NCI-H1694 (cell line): ENCODE measurements at places on chromosomes 11 and 22.

DNA sequence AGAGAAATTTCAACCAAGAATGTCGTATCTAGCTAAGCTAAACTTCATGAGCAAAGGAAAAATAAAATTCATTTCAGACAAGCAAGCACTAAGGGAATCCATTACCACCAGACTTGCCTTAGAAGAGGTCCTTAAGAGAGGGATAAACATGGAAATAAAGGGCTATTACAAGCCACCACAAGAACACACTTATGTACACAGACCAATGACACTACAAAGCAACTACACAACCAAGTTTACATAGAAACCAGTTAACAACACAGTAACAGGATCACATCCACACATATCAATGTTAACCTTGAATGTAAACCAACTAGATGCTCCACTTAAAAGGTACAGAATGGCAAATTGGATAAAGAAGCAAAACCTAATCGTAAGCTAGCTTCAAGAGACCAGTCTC lies 38.0 kb downstream of the TMEM123 start:
- no peak for DNase-seq

DNA sequence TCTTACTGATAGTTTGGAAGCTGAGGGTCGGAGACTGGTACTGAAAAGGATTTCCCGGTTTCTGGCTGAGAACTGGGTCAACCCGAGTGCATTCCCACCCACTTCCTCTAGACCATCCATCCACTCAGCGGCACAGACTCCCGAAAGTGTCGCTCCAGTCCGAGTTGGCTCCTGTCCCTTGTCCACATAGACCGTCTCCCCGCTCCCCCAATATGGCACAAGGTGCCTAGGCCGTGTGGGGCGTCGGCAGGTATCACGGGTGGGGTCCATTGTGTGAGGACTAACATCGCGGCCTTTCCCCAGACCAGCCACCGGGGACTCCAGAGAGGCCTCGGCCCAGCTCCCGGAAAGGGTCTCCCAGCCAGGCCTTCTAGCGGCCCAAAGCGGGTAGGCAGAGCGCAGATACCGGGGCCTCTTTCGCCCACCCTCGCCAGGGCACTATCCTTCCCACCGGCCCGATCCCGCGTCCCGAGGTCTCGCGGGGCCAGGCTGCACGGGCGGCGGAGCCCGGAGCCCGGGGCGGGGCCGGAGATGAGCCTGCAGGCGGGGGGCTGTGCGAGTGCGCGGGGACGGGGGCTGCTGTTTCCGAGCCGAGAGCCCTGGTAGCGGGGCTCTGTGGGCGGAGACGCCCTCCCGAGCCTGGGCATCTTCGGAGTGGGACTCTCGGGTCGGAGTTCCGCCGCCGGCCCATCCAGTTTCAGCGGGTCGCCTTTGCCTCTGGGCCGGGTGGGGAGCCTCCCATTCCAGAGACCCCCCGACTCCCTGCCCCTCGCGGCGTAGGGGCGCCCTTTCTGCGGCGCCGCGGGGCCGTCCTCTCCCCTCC lies 21.1 kb downstream of the SERPINH1 start:
- DNase-seq = peak; percentile 42

DNA sequence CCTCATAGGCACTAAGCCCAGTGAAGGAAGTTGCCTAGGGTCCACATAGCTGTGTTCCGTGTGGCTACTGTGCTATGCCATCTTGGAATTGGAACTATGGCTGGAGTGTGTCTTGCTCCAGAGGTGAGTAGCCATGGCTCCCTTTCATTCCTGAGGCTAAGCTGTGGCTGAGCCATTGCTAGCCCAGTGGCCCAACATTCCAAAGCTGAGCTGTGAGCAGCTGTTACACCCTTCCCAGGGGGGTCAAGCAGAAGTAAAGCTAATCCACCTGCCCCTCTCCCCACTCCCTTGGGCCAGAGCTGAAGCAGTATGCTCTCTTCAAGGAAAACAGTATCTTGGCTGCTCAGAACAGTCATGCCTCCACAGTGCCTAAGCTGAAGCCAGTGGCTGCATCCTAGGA lies 51.1 kb downstream of the USP35 start:
- DNase-seq = no peak

DNA sequence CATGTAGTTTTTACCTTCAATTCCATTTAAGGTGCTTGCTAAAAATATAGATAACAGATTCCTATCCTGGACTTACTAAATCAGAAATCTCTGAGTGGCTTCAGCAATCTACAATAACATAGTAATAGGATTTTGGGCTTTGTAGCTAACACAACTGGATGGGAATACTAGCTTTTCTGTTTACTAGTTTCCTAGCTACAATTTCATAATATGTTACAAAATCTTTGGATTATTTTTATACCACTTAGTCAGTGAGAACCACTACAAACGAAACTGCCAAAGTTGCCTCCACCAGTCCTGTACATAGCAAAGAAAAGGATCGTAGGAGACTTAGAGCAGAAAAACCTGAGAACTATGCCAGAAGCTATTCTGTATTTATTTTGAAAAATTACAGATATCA lies 87.7 kb upstream of the ANO3 start:
- DNase-seq = no peak

DNA sequence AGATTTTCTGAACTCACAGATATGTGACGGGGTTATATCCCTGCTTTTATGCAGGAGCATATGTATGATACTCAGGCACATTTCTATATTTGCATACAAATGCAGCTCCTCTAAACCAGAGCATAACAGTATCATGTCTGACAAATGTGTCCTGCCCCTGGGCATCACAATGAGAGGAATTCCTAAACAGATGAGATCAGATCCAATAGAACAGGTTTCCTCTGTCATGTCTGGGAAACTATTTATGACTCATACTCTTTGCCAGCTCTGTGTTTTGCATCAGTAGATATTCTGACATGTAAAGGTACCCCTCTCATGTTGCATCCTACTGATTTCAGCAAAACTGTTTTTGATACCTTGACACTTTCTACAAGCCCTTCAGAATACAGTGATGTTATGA lies 29.4 kb downstream of the SYT9 start:
- DNase-seq = no peak

DNA sequence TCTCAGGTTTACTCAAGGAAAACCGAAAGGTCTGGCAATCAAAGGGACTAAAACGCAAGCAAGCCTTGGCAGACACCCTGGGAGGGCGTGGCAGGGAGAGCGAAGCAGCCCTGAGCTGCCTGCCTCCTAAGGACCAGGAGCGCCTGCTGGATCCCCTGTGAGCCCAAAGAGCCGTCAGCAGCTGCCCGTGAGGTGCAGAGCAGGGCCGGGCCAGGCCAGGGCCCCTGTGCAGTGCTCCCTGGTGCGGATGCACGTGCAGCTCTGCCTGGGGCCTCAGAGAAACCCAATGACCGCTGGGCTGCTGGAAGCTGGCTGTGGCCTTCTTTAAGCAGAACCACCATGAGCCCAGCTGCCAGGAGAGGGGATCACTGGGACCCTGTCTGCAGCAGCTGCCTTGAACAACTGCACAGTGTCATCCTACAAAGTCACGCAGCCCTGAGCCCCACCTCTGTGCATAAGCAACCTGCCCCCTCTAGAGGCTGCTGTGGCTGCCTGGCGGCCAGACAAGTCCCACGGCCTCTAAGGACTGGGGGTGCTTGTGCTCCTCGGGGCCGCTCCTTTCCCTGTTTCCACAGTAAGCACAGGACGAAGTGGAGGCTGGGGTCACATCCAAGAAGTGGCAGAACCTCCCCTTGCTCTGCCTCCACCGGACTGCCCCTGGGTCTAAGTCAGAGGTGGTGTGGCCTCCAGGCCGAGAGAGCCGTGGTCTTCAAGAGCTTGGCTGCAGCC lies 29.1 kb upstream of the COMT start:
- no peak for DNase-seq

DNA sequence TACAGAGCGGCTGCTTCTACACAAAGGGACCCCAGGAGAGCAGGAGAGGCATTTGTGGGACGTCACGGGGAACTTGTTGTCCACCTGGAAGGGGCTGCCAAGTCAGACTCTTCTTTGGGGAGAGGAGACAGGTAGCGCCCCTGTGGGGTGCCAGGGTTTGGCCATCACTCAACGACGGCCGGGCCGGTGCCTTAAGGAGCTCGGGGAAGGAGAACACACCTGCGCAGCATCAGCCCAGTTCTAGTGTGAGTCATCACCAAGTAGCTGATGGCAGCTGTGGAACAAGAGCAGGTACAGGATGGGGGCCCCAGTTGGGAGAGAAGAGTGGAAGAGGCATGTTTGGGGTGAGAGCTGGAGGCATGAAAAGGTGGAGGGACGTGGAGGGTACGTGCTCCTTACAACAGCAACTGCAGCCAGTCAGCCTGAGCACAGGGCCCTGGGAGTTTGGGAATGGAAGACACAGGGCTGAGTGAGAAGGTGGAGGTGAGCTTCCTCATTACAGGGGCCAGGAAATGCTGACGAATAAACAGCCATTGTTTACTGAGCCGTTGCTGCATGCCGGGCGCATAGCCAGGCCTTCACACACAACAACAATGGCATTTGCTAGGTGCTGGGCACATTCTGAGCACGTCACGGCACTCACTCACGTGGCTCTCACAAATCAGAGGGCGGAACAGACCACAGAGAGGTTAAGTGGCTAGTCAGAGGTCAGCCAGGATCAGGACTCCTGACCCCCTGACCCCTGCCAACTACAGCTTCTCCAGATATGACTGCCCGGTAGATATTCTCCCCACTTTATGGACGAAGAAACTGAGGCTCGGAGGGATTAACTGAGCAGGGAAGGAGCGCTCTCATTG lies 29.1 kb upstream of the TP53I11 start:
- no peak for DNase-seq

- no peak for DNase-seq
These were observed 10.5 kb downstream of the COMMD9 start for GRCh38 chr11:36278531-36279282.

- DNase-seq = no peak
These were observed 32.7 kb upstream of the MICAL2 start for GRCh38 chr11:12077535-12078280.

DNA sequence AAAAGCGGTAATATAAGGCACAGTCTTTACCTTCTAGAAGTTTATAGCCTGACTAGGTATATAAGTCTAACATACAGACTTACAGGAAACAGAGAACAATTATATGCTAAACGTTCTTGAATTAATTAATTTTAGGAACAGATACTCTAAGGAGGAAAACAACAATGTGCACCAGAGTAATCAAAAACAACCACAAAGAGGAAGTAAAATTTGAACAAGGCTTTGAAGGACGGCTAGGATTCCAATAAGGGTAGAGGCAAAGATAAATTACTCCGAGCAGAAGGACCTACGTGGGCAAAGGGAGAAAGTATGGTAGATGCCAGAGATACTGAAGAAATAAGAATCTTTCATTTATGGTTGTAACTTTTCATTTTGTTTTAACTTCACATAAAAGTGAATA lies 54.4 kb downstream of the ENTHD1 start:
- DNase-seq = no peak

GRCh38 chr11:35115688-35116030 lies 23.3 kb upstream of the CD44 start:
- no peak for DNase-seq

DNA sequence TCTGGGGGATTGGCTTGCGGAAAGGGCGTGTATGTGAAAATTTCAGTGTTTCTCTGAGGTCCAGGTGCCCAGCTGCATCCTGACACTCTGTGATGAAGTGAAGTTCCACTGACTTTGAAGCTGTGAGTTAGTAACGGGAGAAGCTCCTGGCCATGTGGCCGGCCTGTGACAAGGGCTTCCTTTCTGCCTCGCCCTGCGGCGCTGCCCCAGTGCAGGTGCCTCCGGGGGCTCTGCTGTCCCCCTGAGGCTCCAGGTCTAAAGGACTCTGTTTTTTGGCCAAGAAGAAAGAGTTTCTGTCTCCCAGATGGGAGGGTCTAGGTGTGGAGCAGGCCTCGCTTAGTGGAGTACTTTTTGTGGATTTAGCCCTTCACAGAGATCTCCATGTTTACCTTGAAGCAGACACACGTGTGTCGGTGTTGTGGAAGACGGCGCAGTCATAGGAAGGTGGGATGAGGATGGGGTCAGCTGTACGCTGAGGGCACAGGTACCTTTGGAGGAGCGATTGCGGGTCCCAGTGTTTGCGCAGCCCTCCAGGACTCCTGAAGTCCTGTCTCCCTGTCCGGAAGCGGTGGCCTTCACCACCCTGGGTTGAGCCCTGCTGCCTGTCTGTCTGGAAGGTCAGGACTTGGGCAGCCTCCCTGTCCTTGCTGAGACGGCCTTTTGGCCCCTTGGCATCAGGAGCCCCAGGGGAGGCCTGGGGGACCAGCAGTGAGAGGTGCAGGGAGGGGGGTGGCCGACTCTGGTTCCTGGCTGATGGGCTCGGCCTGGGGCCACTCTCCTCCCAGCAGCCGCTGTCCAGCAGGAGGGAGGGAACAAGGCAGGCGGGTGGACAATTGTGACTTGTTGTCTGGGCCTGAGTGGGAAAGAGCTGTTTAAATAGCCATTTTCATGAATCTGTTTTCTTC lies 1249.3 kb downstream of the BRD1 start:
- DNase-seq = no peak

DNA sequence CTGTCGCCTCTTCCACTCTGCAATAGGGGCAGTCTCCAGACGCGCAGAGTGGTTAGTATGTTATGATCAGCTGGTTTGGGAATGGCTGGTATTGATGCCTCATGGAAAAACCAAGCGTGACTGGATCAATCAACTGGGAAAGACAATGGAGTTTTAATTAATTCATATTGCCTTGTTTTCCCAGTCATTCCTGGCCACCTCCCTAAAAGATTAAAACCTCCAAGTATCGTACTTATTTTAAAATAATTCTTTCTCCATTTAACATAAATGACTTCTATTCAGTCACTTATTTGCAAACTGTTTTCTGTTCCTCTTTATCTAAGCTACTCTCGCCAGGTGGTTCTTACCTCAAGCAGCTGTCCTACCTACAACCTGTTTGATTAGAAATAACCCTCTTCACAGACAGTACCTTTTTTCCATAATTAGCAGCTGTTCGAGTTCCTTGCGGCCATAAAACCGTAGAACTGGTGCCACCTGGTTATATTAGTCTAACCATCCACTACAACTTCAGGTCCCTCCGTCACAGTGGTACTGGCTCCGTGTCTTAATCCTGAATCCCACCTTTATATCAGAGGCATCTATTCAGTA lies 898 bp downstream of the ZNF215 start:
- DNase-seq = no peak

GRCh38 chr22:40285513-40285912 lies 60.8 kb upstream of the ADSL start:
- DNase-seq = no peak

DNA sequence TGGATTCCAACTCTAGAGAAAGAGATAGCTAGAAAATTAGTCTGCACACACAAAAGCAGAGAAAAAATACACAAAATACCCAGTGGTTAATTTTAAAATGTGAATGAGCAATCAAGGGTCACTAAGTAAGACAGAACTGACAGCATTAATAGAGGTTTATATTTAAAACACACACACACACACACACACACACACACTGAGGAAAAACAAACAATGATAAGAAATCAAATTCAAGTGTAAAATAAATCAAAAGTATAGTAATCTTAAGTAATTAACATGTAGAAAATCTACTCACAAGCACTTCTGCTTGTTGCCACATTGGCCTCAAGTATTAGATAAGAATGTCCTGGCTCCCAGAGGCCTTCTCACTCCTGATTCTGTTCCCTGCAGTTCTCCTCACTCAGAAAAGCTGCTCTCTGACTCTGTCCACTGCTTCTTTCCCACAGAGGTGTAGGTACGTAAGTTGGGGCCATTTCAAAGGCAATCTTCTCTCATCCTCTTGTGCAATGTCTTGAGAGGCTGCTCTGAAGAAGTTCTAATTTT lies 33.3 kb upstream of the OLFML1 start:
- no peak for DNase-seq

- DNase-seq = no peak
These were observed 14.5 kb downstream of the PHLDB1 start for GRCh38 chr11:118621784-118622375.

- DNase-seq = no peak
These were observed 54.1 kb downstream of the MYH9 start for GRCh38 chr22:36333644-36334043.
